ENCODE measurements at places on chromosomes 5 and 9.

GRCh38 chr9:22037954-22038690 lies 29.0 kb upstream of the CDKN2B start:
- no peak for DNase-seq

DNA sequence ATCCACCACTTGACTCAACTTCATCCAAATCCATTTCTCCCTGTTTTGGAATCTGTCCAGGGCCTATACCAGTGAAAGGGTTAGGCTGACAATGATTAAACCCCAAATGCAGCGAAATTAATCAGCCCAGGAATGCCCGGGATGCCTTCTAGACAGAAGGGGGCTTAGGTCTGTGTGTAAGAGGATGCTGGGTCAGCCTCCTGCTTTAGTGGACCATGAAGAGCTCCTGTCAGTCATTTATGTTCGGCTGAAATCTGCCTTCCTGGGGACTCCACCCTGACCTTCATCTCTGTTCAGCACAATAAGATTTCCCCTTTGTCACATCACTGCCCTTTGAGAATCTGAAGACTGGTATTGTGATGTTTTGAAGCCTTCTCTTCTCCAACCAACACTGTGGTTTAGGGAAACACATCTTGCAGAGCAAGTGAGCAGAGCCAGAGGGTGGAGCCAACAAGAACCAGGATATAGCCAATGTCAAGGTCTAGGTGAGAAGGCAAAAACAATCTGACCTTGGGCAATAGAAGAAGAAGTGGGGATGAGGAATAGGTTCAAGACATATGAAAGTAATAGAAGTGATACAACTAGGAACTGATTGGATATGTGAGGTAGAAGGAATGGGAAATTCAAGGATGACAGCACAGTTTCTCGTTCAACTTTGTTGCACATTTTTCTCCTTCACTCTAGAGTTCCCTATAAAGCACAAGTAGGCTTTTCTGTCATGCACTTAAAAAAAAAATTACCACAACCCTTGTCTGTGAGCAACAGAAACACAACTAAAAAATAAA lies 234.4 kb downstream of the ARHGAP26 start:
- DNase-seq = no peak

- DNase-seq = no peak
Measured at GRCh38 chr9:89420397-89421178, 77.3 kb downstream of the SEMA4D start.

DNA sequence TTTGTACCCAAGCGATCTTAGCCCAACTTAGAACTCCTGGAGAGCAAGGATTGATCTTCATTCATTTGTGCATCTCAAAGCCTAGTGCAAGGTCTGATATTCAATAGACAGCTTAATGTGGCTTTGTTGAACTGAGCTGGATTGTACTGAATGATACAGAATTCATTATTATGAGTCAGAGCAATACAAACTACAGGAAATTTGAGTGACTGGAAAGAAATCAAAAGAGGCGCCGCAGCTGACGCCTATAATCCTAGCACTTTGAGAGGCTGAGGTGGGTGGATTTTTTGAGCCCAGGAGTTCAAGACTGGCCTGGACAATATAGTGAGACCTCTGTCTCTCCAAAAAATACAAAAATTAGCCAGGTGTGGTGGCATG lies 58.6 kb downstream of the ENC1 start:
- no peak for DNase-seq

DNA sequence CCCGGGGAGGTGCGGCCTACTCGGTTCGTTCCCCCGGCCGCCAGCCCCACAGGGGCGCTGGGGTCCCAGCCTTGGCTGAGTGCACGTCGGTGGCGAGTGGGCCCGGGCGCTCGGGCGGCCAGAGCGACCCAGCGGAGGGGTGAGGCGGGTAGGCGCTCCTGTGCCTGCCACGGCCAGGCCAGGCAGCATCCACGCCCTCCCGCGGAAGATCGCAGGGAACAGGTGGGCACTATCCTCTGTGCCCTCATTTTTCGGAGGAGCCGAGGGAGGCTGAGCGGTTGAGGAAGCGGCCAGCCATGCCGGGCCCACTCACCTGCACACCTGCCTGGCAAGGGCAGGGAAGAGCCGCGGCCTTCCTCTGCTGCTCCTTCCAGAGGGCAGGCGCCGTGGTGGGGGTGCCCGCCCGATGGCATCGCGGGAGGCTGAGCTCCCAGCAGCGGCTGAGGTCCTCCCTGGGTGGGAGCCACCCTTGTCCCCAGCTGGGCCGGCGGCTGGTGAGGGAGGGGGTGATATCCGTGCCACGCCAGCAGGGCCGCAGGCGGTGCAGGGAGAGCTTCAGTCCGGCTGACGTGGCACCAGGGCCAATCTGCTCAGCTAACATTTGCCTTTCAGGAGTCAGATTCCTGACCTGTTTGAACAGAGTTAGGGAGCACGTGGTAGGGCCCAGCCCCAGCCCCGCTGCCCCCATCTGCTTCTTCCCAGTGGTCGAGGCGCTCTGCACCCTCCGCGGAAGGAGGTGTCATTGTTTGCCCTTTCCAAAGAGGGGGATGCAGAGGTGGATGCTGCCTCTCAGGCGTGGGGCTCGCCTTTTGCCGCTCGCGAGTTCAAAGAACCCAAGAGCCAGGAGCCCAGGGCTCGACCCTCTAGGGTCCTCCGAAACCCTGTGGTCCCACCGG lies 1.6 kb upstream of the SEC16A start:
- no peak for DNase-seq
